ENCODE measurements at places on chromosomes 2 and 18.

DNA sequence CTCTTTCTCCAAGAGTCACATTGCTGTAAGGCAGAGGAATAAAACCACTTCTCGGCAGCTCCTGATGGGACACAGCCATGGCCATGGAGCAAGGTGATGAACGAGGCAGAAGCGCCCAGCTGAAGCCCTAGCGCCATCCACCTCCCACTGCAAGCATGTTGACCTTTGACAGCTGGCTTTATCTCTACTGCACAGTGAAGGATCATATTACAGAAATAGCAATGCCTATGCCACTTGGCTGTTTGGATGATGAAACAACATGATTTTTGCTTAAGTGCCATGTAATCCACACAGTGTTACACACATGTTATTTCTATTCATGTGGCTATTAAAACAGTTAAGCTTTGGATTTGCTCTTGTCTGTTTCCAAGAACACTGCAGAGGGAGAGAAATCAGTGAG is 167.7 kb downstream of the VAPA start:
- DNase-seq: peak; percentile 40

DNA sequence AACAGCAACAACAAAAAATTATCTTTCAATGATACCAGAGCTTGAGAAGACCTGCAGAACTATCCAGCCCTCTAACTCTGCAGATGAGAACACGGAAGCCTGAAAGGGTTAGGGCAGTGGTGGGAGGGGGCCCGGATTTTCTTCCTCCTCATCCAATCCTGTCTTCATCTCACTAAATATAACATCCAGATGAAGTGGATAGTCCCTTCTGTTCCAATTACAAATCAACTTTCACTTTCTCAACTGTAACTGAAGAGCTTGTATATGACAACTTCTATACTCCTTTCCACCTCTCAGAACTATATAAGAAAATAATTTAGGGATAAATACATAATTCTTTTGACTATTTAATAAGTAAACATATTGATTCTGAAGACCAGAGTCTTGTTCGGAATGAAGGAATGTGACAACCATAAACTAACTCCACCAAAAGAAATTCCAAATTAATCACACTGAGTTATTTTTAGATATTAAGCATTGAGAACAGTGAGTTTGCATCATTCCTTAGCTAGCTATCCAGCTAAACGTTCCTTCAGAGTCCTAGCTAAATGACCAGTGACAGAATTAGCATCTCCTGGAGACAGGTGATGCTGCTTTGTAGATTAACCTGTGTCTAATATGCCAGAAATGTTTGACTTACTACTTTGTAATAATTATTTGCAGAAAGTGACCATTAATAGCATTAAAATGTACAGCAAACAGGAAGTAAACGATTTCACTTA is 32.7 kb downstream of the SFT2D3 start:
- DNase-seq: no peak

DNA sequence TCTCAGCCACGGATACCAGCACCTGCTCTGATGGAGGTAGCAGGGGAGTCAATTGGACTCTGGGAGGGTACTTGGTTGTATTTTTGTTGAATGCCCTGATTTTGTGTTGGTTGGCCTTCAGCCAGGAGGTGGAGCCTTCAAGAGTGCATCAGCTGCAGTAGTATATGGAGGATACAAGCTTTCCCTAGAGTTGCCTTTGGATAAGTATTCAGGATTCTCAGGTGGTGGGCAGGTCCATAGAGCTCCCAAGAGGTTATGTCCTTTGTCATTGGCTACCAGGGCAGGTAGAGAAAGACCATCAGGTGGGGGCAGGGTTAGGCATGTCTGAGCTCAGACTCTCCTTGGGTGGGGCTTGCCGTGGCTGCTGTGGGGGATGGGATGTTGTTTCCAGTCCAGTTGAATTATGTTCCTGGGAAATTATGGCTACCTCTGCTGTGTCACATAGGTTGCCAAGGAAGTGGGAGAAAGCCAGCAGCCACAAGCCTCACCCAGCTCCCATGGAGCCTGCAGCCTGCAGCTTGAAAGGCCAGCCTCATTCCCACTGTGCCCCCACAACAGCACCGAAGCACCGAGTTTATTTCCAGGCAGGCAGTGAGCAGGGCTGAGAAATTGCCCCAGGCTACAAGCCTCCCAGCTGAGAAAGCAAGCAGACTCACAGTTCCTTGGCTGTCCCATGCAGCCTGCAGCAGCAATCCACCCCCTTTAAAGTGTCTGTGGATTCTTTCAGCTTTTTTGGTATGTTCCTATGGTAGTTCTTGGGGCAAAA is 38.6 kb upstream of the CHST9 start:
- DNase-seq: no peak

DNA sequence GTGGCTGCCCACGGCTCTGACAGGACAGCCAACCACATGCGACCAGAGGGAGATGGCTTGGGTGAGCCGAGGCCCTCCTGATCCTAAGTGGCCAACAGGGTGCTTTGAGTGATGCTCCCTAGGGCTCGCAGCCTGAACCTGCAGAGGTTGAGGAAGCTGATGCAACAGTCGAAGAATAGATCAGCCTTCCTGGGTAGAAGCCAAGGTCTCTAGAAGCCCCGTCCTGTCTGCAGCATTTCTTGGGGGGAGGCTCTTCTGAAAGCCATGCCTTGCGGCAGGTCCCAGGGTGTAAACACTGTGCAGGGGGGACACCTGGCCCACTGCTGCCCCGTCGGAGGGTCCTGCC is 136.4 kb downstream of the HDAC4 start:
- DNase-seq: no peak

GRCh38 chr2:151757861-151758260 is 23.6 kb upstream of the NEB start:
- DNase-seq: no peak

GRCh38 chr2:132586101-132586511 is 83.9 kb downstream of the LYPD1 start:
- no peak for DNase-seq

Measured in stomach (tissue), 19 donors.